ENCODE measurements at places on chromosomes 2 and 18.

- no peak for DNase-seq
Observed at GRCh38 chr2:54114936-54115283, 505 bp upstream of the ACYP2 start.

DNA sequence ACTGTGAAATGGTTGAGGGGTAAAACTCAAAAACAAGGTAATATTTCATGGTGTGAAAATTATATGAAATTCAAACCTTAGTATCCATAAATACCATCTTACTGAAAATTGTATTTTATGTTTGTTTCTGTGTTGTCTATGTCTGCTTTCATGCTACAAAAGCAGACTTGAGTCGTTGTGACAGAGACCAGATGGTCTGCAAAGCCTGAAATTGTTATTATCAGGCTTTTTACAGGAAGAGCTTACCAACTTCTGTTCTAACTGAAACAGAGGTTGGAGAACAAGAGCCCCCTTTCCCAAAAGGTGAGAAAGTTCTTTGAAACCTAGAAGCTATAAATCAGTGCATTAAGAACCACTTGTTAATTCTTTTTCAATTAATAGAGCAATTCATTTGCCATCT is 110.0 kb downstream of the COL4A4 start:
- DNase-seq = no peak

DNA sequence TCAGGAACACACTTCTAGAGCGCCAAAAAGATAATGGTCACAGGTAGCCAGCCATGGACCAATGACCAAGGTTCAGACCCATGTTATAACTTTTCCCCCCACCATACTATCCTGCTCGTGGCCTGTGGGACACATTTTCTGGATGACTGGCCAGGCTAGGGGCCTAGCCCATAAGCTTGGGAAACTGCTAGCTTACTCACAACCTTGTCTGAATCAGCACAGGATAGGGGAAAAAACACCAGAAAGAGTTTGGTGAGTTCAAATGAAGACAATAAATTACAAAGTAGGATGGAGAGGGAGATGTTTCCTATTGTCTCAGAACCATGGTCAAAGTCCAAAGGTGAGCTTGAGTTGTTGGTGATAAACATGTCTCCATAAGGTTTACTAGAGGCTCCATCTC is 156.3 kb upstream of the CCDC68 start:
- no peak for DNase-seq

DNA sequence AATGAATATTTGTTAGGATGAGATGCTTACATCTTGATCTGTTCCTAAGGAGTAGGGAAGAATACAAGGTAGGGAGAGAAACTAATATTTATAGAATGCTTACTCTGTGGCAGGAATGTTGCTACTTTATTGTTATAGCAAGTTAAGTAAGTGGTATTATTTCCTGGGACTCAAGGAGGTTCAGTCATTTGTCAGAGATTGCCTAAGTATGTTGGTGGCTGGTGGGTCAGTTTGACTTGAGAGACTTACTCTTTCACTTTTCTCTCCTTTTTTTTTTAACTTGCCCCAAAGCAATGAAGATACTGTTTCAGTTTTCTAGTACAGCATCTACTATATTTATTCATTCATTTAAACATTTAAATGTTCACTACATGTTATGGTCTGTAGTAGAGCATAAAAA is 209.2 kb upstream of the STON1 start:
- no peak for DNase-seq

GRCh38 chr18:56795381-56795780 is 144.2 kb downstream of the WDR7 start:
- DNase-seq = no peak

GRCh38 chr2:175463589-175464310 is 282.2 kb upstream of the ATP5MC3 start:
- DNase-seq = no peak

DNA sequence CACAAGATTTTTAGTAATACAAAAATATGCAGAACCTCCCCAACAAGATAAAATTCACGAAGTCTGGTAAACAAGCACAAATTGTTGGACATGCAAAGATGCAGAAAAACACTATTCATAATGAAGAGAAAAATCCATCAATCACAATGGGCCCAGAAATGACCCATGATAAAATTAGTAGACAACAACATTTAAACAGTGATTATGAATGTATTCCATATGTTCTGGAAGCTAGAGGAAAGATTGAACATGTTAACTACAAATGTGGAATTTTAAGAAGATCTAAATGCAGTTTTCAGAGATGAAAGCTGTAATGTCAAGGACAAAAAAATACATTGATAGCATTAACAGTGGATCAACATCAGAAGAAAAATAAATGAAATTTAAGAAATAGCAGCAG is 243.3 kb upstream of the LINC00305 start:
- DNase-seq = no peak

DNA sequence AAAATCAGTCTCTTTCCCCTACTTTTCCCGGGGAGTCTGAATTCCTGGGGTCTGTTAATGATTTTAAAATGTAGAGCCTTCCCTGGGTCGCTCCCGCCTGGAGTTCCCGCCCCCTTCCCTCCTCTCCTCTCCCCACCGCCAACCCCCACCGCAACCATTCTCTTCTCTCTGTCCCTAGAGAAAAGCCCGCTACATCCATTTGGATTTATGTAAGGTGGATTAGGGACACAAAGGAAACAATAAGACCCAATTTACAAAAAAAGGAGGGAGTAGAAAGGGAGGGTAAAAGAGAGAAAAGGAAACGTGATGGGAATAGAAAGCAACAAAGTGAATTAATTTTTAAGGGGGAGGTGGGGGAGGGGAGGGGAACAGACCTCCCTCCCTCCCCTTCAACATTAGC is 2.2 kb downstream of the EPHA4 start:
- no peak for DNase-seq

DNA sequence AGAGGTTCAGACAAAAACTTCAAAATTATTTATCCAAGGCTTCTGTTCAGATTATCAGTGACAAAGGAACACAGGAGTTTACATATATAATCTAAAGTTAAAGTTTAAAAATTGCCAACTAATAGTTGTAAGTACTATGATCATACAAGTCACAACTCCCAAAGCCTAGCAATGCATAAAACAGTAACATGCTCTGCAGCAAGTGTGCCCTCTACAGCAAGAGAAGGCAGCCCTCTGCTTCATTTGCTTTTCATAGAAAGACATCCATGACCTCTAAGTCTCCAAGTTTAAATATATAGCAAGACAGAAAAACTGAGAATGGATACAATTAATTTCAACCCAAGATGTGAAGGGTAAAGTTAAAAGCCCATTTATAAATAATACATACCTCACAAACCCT is 13.3 kb downstream of the RAB1A start:
- no peak for DNase-seq

- no peak for DNase-seq
Observed at GRCh38 chr2:36664696-36665076, 31.8 kb upstream of the VIT start.

DNA sequence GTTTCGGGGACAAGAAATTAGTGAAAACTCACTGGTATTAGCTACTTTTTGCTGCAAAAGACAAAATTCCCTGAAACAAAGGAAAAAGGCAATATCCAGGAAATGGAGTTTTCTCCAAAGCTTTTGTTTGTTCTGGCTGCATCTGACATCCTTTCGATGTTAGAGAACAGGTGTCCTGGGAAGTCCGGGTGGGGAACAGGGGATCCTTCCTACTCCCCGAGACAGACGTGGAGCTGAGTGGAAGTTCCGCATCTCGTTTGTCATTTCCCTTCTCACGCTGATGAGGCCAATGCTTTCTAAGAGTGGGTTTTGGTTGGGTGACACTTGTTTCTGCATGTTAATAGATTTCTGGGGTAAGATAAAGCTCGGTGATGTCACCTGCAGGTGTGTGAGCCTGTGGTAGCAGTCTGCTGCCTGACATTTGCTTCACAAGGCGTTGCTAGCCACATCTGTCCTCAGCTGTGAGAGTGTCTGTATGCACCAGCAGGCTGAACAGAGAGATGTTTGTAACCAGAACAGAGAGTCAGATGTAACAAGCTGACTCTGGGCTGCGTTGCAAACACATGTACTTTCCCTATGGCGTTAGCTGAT is 125.9 kb downstream of the ACOXL start:
- DNase-seq = no peak

GRCh38 chr2:150762571-150762970 is 275.1 kb upstream of the RND3 start:
- no peak for DNase-seq

- no peak for DNase-seq
Observed at GRCh38 chr2:110702514-110703380, 24.9 kb upstream of the BUB1 start.

GRCh38 chr18:49621717-49622351 is 60.0 kb downstream of the LIPG start:
- DNase-seq = no peak

Data from erythroblast (primary cell).